ENCODE measurements at places on chromosomes 1 and 21.

DNA sequence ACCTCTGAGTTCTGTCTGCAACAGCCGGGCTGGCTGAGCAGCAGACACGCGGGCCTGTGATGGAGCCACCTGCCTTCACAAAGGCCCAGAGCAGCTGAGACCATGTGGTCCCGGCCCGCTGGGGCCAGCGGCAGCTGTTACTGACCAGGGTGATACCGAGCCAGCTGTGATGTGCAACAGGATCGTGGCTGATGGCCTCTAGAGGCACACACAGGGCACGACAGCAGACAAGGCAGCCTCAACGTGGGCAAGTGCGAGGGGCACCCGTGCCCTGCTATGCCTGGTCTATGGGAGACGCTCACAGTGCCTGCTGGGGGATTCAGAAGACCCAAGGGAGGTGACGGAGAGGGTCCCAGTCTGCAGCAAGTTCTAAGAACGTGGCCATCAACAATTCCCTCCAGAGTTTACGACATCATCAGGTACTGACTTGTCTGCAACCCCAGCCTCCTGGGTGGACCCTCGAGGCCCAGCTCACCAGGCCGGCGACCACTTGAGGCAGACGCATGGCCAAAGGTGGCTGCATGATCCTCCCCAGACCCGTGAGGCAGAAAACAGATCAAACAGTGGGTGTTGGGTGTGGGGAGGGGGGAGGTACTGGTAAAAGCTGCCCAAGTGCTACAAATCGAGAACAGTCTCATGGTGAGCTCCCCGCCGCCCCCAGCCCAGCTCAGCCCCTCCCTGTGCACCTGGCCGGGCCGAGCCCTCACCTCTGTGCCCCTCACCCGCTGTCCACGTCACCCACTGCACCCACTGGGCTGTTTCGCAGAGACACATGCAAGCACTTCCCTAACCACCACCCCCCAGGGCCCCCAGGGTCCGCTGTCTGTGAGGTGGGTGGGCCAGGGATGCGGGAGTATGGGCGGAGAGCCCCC is 6.0 kb downstream of the POFUT2 start:
- DNase-seq: no peak

DNA sequence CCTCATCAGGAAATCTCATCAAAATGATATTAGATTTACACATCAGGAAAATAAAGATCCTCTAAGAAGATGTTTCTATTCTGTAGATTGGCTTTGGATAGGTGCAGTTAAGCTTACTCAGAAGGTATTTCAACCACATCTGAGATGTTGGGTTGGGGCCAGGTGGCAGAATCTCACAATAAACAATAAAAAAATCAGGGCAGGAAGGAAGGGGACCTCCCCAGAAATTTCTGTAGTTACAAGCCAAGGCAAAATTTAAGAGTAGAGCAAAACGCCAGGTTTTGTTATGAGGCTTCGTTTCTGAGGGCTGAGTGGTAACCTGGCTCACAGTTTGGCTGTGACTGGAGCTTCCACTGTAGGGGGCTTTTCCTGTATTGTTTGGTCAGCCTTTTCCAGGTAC is 84.8 kb downstream of the HUNK start:
- no peak for DNase-seq

- no peak for DNase-seq
Observed at GRCh38 chr1:66943361-66943969, 18.7 kb downstream of the MIER1 start.

DNA sequence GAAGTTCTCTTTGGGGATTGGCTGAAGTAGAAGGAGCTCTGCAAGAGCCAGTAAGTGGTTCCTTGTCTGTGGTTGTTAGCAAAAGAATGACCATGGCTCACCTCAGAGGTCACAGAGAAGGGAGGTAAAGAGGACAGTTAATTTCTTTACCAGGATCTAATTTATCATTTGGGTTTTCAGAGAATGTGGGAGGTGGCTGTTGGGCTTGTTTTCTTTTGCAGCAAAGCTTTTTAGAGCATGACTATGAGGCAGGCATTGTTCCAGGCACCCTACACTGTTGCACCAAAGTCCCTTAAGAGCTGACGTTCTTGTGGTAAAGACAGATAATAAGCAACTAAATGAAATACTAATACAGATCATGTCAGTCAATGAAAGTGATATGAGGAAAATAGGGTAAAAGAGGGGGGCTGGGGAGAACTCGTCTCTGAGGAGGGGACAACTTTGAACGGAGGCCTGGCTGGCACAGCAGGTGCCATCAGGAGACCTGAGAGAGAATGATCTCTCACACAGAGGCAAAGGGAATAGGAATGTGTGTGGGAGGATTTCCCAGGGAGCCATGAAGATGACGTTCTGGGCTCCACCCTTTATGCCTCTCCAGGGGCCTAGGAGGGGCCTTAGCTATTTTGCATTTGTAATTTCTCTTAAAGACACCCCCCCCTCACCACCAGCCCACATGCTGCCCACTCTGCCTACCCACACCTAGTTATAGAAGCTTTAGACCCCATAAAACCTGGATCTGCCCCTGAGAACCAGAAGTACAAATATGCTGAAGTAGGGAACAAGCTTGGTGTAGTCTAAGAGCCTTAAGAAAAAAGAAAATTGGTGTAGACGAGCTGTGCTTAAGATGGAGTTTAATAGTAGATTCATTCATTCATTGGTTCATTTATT is 177.5 kb downstream of the ROR1 start:
- DNase-seq: no peak

GRCh38 chr1:47849005-47849521 is 148.1 kb downstream of the TRABD2B start:
- no peak for DNase-seq

- DNase-seq: no peak
Observed at GRCh38 chr1:28340221-28340974, 11.6 kb downstream of the MED18 start.

All from left renal pelvis (tissue), 4 donors.